ENCODE measurements at places on chromosomes 11 and 22.

- DNase-seq, result peak; percentile 28
Observed at GRCh38 chr22:40210818-40211217, 33.1 kb downstream of the TNRC6B start.

- no peak for DNase-seq
Observed at GRCh38 chr11:35893796-35894475, 49.9 kb upstream of the LDLRAD3 start.

GRCh38 chr22:38266120-38266519 is 6.7 kb downstream of the TMEM184B start:
- no peak for DNase-seq

- DNase-seq, result no peak
Observed at GRCh38 chr11:132817387-132817786, 714.9 kb downstream of the OPCML start.

DNA sequence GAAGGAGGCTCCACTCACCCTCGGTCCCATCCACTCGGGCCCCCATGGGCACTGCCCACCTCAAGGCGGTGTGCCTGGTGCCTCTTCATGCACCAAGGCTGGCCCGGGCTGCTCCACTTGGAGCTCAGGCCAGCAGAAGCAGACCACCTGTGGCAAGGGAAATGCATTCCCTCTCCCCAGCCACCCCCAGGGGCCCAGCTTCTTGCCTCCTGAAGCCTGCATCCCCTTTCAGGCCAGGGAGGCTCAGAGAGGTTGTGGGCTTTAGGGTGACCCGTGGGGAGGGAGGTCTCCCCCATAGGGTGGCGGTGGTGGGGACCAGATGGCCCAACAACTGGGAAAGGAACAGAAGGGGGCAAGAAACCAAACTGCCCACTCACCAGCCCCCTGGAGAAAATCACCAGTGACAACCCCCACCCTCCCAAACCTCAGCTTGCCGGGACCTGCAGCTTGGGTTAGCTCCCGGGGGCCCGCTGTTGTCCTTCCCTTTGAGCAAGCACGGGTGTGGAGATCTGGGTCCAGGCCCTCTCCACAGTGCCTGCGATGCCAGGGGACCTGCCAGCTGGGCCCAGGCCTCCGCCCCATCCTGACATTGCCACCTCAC is 8.4 kb downstream of the CBX6 start:
- DNase-seq, result no peak

DNA sequence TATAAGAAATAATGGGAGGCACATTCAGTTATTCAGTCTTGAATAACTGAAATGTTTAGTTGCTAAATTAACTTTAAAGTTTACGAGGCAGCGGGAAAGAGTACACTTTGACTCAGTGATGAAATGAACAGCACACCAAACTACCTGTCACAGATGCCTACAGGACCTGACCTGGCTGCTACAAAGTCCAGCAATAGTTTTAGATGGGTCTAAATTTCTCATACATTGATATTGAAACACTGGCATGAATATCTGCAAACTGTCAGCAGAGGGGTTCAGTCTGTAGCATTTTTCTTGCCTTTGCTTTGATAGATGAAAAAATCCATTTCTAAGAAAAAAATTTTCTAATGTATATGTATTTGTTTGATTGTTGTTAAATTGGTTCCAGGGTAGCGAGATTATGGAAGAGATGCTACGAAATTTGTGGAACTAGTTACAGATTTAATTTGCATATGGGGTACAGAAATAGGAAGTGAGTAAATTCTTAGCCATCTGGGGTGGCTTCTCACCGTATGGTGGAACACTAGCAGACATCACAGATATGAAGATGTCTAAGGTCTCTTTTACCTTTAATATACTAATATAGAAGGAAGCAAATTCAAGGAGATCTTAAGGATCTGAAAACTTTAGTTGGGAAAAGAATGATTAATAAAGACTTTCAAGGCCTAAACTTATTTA is 20.8 kb upstream of the GAB2 start:
- DNase-seq, result no peak
